ENCODE measurements at places on chromosomes 11 and 22.

DNA sequence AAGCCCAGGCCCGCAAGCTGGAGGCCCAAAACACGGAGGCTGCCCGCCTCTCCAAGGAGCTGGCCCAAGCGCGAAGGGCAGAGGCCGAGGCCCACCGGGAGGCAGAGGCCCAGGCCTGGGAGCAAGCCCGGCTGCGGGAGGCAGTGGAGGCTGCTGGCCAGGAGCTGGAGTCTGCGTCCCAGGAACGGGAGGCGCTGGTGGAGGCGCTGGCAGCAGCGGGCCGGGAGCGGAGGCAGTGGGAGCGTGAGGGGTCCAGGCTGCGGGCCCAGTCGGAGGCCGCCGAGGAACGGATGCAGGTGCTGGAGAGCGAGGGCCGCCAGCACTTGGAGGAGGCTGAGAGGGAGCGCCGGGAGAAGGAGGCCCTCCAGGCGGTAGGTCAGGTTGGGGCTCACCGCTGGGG is 4.8 kb downstream of the CCDC88B start:
- DNase-seq: no peak

DNA sequence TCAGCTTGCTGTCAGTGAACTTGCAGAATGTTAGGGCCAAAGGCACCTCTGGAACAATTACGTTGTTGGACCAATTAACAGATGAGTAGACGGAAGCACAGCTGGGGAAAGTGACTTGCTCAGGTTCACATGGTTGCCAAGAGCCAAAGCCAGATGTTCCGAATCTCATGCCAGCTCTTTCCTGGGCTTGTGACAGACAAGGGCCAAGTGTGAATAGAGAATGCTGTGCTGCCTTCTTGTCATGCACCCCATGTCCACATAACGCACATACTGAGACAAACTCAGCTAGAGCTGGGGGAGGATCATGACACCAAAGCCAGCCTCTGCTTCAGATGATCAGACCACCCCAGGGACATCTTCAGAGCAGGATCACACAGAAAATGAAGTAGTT is 616.3 kb downstream of the INSC start:
- no peak for DNase-seq

GRCh38 chr11:19633276-19633675 is 79.4 kb upstream of the NAV2 start:
- no peak for DNase-seq

GRCh38 chr11:130145311-130145812 is 14.2 kb upstream of the ST14 start:
- no peak for DNase-seq

DNA sequence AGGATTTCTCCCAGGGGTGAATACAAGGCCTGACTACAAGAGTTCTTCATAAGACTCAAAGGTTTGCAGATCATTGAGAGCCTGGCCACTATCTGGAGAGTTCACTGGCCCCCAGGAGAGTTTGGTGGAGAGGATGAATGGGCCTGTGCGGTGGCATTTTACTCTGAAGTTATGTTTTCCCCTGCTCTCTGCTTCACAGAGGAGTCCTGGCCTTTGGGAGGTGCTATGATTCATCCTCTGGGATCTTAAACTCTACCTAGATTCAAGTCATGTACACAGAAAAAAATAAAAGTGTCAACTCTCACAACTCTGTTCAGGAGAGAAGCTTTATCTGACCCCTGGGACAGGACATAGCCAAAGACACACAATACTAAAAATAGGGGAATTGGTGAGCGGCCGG is 159.1 kb upstream of the CARD18 start:
- DNase-seq: no peak

GRCh38 chr11:27621405-27622161 is 78.7 kb downstream of the BDNF start:
- DNase-seq: peak; percentile 12

DNA sequence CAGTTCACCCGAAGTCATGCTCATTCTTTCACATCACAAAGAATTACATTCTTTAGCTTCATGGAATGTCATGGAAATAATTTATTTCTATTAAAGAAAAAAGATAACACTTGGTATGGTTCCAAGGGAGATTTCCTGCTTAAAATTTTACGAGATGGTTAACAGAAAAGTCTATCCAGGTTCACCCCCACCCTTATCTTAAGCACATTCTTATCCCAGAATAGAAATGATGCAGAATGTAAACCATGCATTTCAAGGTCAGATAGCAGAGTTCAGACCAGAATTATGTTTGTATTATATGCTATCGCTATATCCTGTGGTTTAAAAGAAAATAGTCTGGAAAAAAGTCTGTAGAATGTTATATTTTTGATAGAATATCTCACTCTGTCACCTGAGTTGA is 58.7 kb downstream of the GAS2 start:
- DNase-seq: no peak

DNA sequence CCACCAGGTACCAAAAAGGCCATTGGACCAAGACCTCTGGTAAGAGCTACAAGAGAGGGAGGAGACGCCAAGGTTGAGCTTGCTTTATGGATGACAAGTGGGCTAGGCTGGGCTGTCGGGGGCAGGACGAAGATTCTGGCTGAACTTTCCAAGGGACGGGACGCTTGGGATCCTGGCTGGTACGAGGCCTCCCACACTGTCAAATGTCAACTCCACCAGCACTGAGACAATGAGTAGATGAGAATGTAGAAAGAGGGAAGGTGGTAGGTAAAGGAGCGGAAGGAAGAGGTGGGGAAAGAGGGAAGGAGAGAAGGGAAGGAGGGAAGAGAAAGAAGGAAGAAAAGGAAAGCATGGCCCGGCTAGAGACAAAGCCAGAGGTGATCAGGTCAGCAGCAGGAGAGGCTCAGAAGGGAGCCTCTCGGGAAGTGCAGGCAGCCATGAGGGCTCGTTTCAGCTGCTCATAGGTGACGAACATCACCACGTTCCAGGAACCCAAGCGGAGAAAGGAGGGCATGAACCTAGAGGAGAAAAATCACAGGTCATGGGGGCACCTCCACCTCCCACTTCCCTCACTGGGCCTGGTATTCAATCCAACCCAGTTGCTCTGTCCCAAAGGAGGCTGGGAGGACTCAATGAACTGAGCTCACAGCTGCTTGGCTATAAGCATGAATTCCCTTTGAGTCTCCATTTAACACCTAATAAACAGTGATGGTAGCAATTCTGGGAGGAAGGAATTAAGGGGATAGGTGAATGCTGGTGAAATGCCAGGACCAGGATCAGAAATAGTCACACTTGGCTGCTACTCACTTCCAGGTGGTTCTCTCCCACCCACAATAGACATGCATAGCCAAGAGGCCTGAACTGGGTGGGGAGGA is 7.8 kb downstream of the UCP2 start:
- DNase-seq: no peak

- no peak for DNase-seq
These were observed 301.6 kb downstream of the TBC1D22A start for GRCh38 chr22:47064016-47064415.

DNA sequence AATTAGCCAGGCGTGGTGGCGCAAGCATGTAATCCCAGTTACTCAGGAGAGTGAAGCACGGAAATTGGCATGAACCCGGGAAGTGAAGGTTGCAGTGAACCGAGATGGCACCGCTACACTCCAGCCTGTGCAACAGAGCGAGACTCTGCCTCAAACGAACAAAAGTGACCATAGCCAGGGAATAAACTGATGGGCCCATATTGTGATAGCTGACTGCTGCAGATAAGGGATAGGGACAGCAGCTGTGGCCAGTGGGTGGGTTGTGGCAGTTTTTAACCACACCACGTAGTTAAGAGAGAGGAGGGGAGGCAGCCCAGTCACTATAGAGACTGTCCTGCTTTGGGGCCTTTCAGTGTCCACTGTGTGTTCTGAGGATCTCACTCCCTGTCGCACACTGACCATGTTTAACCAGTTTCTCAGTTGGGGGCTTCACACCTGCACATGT is 58.9 kb downstream of the PISD start:
- DNase-seq: no peak

DNA sequence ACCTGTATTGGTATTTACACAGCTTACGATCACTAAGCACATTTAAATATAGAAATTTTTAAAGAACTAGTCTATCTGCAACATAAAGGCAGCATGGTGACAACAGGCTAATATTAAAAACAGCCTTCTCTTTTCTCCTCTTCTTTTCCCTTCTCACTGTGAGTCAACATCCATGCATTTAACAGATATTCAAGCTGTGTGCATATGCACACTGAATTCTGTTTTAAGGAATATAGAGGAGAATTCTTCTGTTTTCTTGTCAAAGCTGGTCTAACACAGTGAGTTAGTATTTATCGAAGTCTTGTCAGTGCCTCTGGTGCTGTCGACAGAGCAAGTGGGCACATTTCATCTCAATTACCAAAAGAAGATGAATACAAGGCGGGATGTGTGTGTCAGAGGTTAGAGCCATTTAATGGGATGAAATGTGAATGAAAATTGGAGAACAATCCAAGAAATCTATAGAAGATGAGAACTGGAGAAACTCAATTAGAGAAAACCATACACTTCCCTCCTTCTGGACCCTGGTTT is 282.3 kb downstream of the FAT3 start:
- no peak for DNase-seq

GRCh38 chr11:126927623-126928022 is 72.9 kb downstream of the KIRREL3 start:
- DNase-seq: no peak

GRCh38 chr11:7253800-7254199 is 2.1 kb downstream of the SYT9 start:
- no peak for DNase-seq

GRCh38 chr11:44096360-44097185 is 1.1 kb downstream of the EXT2 start:
- DNase-seq: no peak

- no peak for DNase-seq
These were observed 14.2 kb downstream of the BMAL1 start for GRCh38 chr11:13291800-13292199.

GRCh38 chr11:115409691-115410220 is 94.5 kb downstream of the CADM1 start:
- no peak for DNase-seq

DNA sequence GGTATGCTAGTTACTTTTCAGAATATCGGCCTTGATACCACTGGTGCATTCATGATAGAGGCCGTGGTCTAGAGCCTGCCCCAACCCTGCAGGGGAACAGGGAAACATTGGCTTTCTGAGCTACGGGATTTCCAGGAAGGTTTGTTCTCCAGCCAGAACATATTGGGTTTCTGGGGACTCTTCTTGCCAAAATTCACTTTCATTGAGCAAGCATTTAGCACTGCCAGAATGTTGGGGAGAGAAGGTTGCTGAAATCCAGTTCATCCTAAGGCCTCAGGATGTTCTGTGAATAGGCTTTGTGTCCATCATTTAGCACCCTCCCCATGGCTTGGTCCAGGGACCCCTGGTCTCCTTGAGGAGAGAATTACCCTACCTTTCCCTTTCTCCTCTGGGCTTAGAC is 36.7 kb downstream of the DRG1 start:
- DNase-seq: no peak

GRCh38 chr11:8361206-8361605 is 97.5 kb upstream of the LMO1 start:
- no peak for DNase-seq

DNA sequence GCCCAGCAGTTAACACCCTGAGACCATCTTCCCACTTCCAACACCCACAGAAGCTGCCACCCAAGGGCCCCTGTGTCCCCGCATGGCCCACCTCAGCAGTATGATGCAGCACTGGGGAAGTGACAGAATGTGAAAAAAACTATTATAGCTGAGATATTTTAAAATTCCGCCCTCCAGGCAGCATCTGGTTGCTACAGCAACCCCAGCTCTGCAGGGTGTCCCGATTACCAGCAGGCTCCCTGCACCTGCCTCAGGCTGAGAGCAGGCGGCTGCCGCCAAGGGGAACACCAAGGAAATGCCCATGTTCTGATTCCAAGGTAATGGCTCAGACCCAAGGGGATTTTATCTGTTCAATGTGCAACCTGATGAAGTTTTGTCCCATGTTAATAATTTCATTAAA is 10.5 kb upstream of the TMEM121B start:
- no peak for DNase-seq

Measured in cerebellar nuclear complex (tissue), 1 donor.